ENCODE measurements at places on chromosomes 4 and X. TPM values are rescaled to one million over a fixed set of nuclear protein-coding genes. Genes with fewer than 3 reads are reported as not detected.

BTC gene
- total RNA-seq = 0.26 TPM

DNA sequence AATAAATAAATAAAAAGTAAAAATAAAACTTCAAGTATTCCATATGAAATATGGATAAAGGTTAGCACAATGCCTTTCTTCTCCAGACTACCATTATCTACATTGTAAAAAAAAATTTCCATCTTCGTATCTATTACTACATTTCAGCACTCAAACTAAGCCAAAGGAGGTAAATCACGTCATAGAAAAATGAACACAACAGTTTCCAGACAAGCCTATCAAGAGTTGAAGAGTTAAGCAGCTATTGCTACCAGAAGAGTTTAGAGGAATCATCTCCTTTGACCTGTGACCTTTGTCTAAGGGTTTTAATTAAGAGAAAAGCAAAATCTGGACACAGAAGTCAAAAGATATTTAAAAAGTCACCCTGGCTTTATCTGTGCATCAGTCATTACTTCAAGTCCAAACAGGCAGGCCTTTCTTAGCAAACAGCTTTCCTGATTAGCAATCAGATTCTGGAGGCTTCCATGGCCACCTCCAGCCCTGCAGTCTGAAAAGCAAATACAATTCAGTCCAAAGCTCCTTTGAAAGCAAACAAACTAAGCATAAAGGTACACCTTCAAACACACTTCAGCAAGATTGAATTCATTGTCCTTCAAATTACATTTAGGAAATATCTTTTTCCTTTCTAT lies 82.2 kb downstream of the APBB2 start:
- DNase-seq = no peak

GRCh38 chrX:111470681-111471403 lies 40.6 kb upstream of the SERTM2 start:
- DNase-seq = no peak

DNA sequence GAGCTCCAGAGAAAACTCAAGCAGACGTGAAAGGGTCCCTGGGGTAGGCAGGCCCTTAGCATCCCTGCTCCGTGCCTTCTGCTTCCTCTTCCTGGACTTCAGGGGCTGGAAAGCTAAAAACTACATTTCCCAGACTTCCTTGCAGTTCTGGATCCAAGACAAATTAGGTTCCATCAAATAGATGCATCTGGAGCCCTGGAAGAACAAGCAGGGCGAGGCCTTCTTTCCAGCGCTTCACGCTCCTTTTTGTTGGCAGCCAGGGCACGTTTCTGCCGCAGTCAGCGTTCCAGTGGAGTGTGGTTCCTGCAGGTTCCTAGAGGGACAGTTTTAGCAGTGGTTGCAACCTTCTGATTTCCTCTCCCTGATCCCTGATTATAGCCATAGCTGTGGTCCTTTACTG lies 53.6 kb upstream of the MSX1 start:
- DNase-seq = no peak

- DNase-seq = no peak
These were observed 18.9 kb downstream of the CAMK2D start for GRCh38 chr4:113742643-113743042.

DNA sequence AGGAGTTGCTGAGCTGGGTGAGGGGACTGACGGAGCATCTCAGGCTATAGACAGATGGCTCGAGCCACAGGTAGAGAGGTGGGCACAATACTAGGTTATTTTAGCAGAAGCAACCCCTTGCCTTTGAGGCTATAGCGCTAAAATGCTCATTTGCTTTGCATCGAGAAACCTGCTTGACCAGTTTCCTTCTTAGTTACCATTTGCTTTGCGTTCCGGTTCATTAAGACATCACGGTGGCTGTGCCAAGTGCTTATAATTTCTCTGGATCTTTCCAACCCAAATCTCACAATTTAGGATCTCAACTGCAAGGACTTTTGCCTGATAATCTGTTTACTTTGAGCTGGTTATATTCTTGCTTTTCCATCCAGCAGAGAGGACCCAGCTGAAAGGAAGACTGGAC lies 40.8 kb downstream of the DLG3 start:
- no peak for DNase-seq

- no peak for DNase-seq
These were observed 69.2 kb downstream of the KIT start for GRCh38 chr4:54726907-54727306.

CENPVL2 gene
- not detected for total RNA-seq

OTC gene
- total RNA-seq = 0.38 TPM

DNA sequence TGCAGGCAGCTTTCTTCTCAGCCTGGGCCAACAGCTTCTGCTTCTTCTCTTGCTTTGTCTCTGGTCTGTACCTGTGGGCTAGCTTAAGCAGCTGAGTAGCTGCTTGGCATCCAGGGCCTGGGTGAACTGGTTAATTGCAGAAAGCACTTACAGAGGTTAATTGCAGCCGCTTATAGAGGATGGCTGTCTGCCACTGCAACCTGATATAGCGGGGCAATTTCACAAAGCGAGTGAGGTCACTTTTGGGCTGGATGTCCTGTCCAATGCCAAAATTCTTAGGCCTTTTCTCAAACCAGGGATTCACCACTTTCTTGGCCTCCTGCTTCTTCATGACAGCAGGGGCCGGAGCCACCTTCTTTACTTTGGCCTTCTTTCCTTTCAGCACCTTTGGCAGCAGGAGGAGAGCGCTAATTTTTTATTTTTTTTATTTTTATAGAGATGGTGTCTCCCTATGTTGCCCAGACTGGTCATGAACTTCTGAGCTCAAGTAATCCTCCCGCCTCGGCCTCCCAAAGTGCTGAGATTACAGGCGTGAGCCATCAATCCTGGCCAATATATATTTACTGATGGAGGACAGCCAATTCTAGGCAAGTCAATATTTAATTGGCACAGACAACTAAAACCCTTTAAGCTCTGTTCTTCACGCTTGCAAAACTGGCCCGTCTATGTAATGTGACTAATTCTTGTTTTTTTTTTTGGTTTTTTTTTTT lies 61.0 kb downstream of the ENOPH1 start:
- no peak for DNase-seq

PHOX2B gene
- not detected for total RNA-seq

DNA sequence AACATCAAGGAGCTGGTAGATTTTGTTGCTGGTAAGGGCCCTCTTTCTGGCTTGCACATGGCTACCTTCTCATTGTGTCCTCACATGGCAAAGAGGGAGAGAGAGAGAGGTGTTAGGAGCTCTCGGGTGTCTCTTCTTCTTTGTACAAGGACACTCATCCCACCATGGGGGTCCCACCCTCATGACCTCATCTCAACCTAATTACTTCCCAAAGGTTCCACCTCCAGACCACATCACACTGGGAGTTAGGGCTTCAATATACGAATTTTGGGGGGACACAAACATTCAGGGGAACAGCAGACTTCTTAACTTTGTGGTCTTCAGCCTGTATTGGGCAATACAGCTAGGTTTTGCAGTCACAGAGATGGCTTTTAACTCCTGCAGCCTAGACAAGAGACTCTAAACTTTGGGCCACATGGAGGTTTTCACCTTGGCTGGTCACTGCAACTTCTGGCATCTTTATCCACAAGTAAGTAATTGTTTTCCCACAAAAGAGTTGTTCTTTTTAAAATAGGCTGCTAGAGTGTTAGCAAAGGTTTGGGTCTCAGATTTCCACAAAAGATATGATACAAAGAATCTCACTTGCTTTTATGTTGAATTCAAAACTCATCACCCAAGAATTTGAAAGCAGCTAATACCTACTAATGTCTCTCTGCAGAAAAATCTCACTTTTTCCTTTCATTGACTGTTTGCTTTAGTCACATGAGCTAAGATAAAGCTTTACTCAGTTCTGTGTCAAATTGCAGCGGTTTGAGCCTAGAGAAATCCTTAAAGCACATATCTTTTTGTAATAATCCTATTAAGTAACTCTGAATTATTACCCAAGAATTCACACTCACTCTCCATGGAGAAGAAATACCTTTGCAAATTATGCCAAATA lies 39.6 kb upstream of the BBS12 start:
- no peak for DNase-seq

HEPH gene
- 27.5 TPM for total RNA-seq

PRR32 gene
- total RNA-seq = not detected

DNA sequence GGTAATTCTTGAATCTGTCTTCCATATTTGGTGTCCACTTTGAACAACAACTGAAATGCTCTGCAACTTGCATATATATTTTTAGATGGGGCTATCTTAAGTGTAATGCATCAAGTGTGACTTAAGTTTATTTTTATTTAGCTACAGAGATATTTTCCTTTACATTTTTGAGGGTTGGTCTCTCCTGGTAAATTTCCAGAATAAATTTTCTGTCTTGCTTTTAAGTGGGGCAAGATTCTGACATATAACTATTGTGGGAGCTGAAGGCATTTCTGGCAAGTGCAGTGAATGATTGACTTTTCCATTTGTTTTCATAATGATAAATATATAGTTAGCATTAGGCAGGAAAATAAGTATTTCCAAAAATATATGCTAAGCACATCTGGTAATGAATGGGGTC lies 18.8 kb downstream of the UNC5C start:
- no peak for DNase-seq

GPR143 gene
- total RNA-seq = not detected

SLC6A8 gene
- 188 TPM for total RNA-seq

RAB33A gene
- 1.1 TPM for total RNA-seq

DNA sequence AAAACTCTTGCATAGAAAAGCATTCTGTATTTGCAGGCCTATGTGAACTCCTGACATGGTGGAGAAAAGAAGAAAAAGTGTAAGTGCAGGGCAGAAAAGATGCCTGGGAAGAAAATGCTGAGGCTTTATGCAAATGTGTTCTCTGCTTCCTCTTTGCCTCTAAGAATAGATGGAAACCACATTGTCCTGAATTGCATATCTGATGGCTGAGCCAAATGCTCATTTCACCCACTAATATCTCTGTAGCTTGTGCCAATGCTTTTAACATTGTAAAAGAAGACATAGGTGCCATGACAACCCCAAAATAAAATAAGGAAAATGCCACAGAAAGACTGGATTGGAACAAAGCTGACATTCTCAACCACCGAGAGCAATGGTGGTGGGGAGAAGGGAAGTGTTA lies 307.4 kb downstream of the GRIA2 start:
- no peak for DNase-seq

GRCh38 chrX:84737471-84737871 lies 235.2 kb upstream of the HDX start:
- DNase-seq = no peak

TMEM31 gene
- not detected for total RNA-seq

DNA sequence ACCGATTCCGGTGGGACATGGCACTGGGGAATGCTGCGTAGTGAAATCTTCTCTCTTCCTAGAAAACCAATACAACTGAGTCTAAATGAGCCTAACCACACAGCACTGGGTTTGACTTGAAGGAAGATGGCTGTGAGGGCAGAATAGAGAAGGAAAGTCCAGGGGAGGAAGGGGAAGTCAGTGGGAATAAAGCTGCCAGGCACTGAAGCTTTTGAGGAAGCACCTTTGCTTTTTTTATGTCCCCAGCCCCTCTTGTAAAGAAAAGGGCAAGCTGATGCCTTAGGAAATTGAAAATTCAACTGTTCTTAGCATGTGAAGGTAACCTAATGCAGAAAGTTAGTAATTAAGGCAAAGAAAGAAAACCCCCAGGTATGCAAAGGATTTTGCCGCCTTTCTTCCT lies 20.6 kb downstream of the MED28 start:
- no peak for DNase-seq

GRCh38 chr4:23857367-23857959 lies 32.4 kb downstream of the PPARGC1A start:
- no peak for DNase-seq

- DNase-seq = no peak
These were observed 76.8 kb downstream of the RNF150 start for GRCh38 chr4:141056473-141056872.

GRCh38 chr4:21032089-21032645 lies 331.9 kb downstream of the PACRGL start:
- no peak for DNase-seq

GRCh38 chrX:1649621-1650020 lies 34.8 kb downstream of the ASMT start:
- no peak for DNase-seq

PAGE2 gene
- not detected for total RNA-seq

VCX3B gene
- total RNA-seq = not detected

GRCh38 chr4:122045533-122045932 lies 93.7 kb upstream of the TRPC3 start:
- DNase-seq = no peak

DNA sequence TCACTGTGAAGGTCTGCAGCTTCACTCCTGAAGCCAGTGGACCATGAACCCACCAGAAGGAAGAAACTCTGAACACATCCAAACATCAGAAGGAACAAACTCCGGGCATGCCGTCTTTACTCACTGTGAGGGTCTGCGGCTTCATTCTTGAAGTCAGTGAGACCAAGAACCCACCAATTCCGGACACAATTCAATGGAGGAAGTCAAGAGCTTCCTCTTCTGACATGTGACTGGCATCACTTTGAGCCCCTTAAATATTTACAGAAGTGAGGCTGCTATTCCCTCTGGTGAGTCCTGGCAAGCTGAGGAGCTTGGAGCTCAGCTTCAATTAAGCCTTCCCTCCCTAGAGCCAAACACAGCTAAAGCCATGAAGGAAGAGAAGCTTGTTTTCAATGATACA lies 103.5 kb upstream of the SRD5A3 start:
- no peak for DNase-seq

DNA sequence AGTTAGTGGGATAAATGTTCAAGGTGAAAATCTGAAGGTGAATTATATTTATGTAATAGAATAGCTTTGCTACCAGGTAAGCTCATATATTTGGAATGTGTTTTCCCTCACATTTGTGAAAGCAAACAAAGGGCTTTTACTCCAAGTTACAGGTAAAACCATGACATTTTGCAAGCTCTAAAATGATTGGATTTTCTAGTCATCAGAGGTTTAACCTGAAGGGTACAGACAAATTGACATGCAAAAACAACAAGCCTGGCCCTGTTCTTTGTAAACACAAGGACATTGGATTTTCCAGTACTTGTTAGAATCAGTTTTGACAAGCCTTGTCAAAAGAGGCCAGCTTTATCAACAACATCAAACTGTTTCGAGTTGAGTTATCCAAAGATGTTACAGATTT lies 51.7 kb downstream of the ZFX start:
- DNase-seq = no peak

RNF175 gene
- 0.92 TPM for total RNA-seq

- DNase-seq = no peak
These were observed 108.7 kb downstream of the DHRSX start for GRCh38 chrX:2391869-2392606.

- no peak for DNase-seq
These were observed 50.9 kb downstream of the MED28 start for GRCh38 chr4:17665346-17665745.
